Activated CD4-positive, alpha-beta T cell treated with anti-CD3 and anti-CD28 coated beads, Interleukin-2, amount 50 U/mL, for 24 hours (primary cell): ENCODE measurements at places on chromosomes 7 and 10.

GRCh38 chr10:104744052-104744451 is 103.0 kb downstream of the SORCS3 start:
- DNase-seq: no peak

GRCh38 chr10:35103882-35104281 is 13.7 kb upstream of the CUL2 start:
- no peak for DNase-seq

DNA sequence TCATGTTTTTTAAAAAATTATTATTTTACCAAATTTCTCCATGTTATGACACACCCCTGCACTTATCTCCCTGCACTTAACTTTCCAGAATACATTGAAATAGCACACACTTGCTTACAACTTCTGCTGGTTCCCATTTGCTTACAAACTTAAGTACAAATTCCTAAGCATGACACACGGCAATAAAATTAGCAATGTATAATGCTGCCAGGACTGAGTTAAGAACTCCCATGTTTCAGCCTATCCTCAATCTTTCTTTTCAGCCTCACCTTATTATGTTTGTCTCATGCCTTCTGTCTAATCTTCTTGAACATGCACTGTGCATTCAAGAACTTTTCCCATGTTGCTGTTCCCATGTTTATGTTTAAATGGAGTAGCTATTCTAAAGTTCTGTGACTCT is 40.8 kb downstream of the PRPS1L1 start:
- no peak for DNase-seq

GRCh38 chr7:141475679-141476078 is 75.5 kb upstream of the AGK start:
- no peak for DNase-seq

DNA sequence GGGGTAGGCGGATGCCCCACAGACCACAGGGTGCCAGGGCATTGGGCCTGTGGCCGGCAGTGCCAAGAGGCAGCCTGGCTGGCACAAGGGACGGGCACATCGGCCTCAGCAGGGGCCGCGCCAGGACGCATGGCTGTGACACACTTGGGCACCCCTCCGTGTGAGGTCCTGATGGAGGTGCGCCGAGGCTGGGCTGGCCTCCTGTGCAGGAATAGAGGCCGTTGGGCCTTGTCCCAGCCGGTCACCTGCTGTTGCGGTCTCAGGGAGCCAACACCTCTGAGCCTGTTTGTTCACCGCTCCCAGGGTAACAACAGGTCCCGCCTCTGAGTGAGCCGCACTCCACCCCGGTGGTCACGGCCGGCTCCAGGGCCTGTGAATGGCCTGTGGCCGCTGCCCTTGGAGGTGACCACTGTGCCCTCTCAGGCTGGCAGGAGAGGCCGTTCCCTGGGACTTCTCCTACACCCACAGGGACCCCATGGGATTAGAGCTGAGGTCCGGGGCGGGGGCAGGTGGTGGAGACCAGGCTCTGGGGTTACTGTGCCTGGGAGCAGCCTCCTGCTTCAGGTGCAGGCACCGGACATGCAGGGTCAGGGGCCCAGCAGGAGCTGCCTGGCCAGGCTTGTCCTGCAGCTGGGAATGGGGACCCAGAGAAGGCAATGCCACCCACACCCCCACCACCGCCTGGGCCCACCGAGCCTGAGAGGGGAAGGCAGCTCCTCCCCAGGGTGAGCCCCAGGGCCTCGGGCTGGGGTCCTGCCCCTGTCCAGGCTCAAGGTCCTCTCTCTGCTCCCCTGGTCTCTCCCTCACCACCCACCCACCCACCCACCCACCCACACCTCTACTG is 12.0 kb downstream of the PWWP2B start:
- no peak for DNase-seq
